ENCODE measurements at places on chromosomes 6 and 20. TPM values are rescaled to one million over a fixed set of nuclear protein-coding genes. Genes with fewer than 3 reads are reported as not detected.

DNA sequence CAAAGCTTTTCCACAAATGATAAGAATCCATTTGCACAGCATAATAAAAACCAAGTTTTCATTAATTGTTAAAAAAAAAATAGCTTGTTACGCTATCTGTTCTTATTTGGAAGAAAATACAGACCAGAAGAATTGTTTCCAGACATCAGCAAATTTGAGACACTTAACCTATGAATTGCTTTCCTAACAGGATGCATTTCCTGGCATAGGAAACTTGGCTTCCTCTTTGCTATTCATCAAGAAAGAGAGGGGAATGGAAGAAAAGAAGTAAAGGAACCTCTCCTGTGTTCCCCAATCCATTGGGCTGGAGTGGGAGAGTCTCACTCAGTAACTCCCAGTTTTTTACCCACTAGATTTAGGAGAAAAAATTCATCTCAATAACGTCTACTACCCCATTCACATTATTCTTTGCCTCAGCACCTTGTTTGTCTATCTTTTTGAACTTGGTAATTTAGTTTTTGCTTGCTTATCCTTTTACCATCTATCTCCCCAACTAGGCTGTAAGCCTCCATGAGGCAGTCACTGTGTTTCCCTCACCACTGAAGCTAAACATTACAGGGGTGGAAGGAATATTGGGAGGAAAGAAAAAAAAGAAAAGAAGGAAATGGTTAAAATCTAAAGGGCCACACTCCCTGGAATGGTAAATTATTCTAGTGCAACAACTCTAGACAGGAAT, 150.3 kb downstream of the COL21A1 start:
- no peak for DNase-seq

DNA sequence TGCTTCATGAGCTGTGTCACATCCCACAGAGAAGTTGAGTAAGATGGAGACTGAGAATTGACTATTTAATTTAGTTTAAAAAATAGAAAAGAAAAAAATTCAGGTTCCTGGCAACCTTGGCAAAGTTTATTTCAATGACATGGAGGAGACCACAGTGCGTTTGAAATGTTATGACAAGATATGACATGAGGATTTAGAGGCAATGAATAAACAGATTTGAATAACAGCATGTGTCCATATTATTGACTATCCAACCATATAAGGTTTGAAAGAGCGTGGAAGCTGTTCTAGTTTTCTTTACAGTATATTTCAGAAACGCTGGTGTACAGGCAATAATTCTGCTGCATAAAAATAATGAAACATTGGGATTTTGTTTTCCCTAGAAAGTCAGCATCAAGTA, 303.9 kb downstream of the SMOC2 start:
- DNase-seq, result no peak

GRCh38 chr20:8764344-8764962, 304.4 kb upstream of the PLCB4 start:
- no peak for DNase-seq

DNA sequence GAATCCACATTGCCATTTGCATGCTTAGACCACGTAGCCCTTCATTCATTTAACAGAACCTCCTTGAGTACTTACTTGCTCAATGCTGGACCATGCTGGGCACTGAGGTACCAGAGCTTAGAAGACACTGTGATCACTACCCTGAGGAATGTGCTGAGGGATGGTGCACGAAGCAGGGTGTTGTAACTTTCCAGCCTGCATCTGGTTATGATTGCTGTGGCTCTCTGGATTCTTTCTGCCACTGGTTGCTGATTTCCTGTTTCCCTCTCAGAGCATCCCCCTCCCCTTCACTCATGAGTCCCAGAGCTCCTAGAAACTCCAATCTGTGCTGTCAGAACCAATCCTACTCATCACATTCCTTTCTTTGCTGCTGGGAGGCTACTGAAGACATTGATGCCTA, 537.4 kb downstream of the PTPRT start:
- no peak for DNase-seq

DNA sequence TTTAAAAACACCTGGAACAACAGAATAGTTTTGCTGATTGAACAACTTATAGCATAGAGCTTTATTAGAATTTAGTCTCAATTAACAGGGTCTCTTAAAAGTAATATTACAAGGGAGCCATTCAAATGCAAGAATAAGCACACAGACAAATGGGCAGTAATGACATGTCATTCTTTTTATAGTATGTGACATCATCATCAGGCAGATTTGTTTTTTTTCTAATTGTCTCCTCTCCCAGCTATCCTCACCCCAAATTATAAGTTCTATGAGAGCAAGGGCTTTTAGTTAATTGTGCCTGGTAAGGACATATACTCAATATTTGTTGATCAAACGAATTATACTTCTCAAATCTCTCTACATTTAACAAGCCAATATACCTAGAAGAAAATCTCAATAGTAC, 11.0 kb downstream of the PGM3 start:
- DNase-seq, result no peak

DNA sequence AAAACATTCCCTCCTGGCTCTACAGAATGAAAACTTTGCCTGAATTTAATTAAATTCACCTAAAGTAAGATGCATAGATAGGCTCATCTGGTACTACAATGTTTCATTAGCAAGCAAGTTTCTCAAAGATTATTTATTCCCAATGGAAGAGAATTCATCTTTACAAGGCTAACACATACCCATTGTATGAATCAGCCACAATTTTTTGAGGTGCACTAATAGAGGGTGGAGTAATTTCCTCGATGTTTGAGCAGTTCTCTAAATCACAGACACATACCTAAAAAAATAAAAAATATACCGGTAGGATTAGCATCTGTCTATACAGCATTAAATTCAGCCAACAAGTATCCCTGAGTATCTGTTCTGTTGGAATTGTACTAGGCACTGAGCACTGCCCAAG, 32.7 kb downstream of the ROS1 start:
- DNase-seq, result no peak

GRCh38 chr20:2084703-2085102, 16.9 kb upstream of the STK35 start:
- no peak for DNase-seq

DNA sequence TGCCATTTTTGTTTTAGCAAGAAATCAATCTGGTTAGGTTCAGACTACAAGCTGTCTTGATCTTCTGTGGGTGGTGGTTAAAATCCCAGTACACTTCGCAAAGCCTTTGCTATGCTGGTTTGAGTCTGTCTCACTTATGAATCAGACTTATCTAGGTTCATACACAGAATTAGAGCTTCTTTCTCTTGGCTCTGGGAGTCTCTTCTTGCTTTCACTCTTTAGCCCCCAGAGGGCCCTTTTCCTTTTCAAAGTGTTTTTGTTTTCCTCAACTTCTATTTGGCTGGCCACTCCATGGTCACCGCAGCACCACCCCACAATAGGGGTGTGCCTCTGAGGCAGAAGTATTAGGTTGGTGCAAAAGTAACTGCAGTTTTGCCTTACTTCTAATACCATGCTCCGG, 21.3 kb downstream of the ECI2 start:
- no peak for DNase-seq

DNA sequence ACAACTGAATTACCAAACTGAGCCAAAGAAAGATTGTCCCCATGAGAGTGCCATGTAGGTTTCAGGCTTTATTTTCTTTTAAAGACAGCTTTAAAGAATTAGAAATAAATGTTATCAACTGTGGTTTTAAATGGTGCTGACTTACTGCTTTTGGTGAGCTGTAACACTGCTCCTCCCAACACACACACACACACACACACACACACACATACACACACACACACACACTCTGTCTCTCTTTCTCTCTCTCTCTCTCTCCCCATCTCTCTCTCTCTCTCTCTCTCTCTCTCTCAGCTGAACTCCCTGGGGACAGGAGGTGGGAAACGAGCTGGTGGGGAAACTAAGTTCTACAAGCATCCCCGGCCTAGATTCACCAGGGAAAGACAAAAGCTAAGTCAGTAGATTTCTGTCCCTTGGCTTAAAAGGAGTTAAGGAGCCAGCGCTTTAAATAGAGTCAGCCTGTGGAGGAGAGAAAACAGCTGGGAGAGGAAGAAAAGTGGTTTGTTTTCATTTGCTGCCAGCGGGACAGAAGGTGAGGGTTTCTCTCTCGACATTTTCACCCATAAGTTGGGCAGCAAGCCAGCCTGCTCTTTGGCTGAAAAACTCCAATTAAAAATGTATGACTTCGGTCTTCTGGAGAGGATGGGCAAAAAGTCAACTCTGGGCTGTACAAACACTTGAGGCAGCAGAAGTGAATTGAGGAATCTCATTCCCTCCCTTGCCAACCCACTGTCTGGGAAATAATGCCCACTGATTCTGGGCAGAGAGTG, 27.4 kb downstream of the CBLN4 start:
- peak; percentile 22 for DNase-seq

DNA sequence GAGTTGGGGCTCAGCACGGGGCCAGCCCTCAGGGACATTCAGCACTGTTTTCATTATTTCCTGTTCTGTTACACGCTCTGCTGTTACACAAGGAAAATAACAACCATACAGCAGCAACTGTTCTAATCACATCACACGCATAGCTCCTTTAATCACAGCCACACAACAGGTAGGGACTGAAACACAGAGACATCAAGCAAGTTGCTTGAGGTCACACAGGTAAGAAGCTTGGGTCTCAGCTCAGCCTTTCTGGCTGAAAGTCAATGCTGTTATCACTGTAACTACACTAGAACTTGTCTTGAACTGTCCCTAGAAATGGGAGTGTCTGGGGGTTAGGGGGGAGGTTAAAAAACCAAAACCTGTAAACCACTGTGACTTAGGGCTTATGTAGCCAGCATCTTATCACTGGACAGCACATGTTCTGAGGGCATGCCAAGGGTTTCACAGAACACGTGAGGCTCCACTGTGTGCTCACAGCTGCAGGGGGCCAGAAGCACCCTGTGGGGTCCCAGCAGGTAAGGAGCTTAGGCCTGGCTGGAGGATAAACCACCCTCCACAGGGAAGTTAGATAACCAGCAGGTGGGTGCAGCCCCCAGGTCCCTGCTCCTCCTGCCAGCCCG, 146.0 kb downstream of the EYA2 start:
- no peak for DNase-seq

GRCh38 chr6:55456016-55456415, 123.0 kb downstream of the HMGCLL1 start:
- no peak for DNase-seq

DNA sequence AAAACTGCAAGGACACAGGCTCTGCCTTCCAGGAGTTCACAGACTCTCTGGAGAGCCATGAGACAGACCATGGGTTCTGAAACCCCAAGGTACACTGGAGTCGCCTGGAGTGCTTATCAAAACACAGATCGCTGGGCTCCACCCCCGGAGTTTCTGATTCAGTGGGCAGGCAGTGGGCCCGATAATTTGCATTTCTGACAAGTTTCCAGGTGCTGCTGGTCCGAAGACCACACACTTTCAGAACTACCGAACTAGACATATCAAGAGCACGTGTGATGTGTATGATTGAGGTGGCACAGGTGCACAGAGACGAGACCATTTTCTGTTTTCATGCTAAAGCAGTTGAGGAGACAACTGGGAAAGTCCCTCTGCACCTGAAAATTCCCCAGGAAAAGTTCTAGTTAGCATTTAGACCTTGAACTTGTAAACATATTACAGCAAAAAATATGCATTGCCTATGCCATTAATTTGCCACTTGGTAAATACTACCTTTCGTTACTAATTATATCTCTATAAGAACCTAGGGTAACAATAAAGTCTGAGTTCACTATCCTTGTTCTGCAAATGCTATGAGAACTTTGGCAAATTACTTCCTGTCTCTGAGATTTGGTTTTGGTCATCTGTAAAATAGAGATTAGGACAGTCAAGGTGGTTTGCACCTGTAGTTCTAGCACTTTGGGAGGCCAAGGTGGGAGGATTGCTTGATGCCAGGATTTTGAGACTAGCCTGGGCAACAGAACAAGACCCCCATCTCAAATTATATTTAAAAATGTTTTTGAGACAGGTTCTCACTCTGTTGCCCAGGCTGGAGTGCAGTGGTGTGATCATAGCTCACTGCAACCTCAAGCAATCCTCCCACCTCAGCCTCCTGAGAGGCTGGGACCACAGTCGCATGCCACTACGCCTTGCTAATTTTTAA, 14.3 kb upstream of the PIM1 start:
- no peak for DNase-seq

- DNase-seq, result no peak
These were observed 162.9 kb downstream of the QKI start for GRCh38 chr6:163577404-163577803.

DNA sequence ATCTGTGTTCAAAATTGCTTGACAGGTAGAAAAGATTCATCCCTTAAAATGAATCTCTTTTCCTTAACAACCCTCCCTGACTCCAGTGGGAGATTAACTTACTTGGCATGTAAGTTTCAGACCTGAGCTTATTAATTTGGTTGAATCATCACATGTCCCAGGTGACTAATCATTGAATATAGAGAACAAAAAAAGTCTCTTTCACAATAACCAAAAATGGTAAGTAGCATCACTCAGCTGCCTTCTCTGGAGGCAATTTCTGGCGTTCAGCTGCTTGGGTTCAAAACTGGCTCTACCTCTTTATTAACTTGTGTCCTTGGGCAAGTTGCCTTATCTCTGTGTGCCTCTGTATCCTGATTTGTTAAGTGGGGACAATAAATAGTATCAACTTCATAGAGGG, 2.9 kb downstream of the C6orf141 start:
- DNase-seq, result no peak

- DNase-seq, result no peak
These were observed 85.7 kb downstream of the C6orf118 start for GRCh38 chr6:165223736-165224135.

GRCh38 chr20:63957690-63958441, 1.6 kb upstream of the UCKL1 start:
- no peak for DNase-seq

DNA sequence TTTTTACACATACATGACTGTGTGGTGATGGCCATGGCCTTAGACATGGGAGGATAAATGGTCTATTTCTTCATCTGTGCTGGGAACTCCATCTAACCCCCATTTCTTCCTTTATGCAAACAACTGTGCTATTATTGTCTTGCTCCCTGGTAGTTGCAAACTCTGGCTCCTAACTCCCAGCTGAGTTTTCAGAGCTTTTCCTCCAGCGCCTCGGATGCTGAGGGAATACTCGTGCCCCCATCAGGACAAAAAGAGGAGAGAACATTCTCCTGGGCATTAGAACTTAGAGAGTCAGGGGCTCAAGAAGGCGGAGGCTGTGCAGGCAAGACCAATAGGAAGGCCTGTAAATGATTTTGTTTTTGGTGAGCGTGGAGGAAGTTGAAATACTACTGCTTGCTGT, 2.1 kb downstream of the DAAM2 start:
- no peak for DNase-seq

- DNase-seq, result no peak
These were observed 141.7 kb downstream of the EDN3 start for GRCh38 chr20:59441860-59442810.

RNF217 gene
- 23.9 TPM for total RNA-seq

GRM1 gene
- total RNA-seq, result 12.2 TPM

RAET1L gene
- not detected for total RNA-seq

BMP7 gene
- total RNA-seq, result 47.3 TPM

RAD21L1 gene
- 0.10 TPM for total RNA-seq

ZNF337 gene
- 19.2 TPM for total RNA-seq

GINS1 gene
- total RNA-seq, result 7.9 TPM

POPDC3 gene
- 1.8 TPM for total RNA-seq

SLC52A3 gene
- total RNA-seq, result 1.2 TPM

PNLDC1 gene
- total RNA-seq, result 0.10 TPM

PMEPA1 gene
- 14.3 TPM for total RNA-seq

All from spinal cord (tissue), 10 donors.